ENCODE measurements at places on chromosomes 12 and 14.
A peak's percentile ranks its signal among the peaks of the same experiment; 100 is the strongest.

- no peak for DNase-seq
Measured at GRCh38 chr14:106613256-106613655, 1086.9 kb downstream of the TMEM121 start.

DNA sequence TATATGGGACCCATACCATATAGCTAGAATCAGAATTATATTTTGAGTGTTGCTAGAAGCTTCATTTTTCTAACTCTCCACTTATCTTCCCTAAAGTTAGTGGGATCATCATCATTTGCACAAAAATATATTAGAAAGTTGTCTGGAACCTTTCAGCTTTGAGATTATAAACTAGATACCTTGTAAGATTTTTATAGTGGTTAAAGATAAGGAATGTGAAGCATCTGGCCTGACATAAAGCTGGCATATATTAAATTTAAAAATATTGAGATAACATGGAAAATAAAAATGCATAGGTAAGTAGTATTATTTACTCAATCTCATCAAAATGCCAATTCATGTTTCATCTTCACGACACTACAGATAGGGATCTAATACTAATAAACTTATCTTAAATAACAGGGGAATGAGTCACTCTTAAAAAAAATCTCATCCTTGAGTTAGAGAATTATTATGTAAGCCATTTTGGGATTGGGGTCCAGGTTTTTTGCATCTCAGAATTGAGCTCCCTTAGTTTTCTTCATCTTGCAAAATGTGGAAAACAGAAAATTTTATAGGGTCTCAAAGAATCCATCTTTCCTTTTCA is 318.5 kb downstream of the KCNC2 start:
- DNase-seq, result no peak

DNA sequence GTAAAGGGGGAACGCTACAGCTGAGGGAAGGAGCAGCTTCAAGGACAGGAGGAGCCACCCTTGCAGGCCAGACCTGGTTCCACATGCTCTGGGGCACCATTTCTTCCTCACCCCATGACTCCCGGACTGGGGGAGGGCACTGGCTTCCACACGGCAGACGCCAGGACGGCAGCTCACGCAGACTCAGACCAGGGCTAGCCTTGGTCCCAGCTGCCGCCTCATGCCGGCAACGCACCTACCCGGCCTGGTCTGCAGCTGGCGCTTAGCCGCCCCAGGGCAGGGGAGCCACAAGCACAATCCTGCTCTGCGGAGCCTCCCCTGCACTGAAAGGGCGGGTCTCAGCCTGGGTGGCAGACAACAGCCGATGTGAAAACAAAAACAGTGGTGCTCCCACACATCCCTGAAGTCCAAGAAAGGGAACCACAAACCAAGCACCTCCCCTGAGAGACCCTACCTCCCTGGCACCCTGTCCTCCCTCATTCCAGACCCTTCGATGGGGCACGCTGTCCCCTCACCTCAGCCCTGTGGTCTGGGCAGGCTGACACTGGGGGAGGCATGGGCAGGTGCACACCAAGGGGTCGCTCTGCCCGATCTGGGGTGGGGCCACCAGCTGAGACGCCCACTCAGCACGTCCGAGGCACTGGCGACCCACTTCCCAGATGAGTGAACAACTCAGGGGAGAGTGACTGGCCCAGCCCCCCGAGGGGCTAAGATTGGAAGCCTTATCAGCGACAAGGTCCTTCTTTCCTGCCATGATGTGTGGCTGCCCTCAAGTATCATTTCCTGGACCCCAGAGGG is 65.0 kb downstream of the CHGA start:
- DNase-seq, result no peak

- no peak for DNase-seq
Measured at GRCh38 chr14:24315807-24316596, 4.7 kb downstream of the LTB4R start.

- DNase-seq, result no peak
Measured at GRCh38 chr12:89787763-89788162, 79.1 kb upstream of the ATP2B1 start.

- no peak for DNase-seq
Measured at GRCh38 chr14:60087668-60088067, 4.1 kb upstream of the PCNX4 start.

DNA sequence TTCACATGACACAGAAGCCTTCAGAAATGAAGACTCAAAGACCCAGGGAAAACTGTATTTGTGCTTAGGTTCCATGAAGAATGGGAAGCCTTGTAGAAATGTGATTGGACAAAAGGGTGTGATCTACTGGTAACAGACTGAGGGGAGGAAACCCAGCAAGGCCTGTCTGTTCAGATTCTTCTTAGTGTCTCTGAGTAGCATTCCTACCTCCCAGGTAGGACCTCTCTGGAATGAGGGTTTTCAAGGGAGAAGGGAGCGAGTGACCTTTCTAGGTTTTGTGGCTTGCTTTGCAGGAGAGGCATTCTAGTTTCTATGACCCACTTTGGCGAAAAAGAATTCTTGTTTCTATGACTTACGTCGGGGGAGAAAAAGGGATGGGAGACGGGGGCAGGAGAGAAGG is 401.7 kb downstream of the DPF3 start:
- DNase-seq, result no peak

GRCh38 chr12:92108651-92109050 is 37.0 kb downstream of the BTG1 start:
- DNase-seq, result peak; percentile 71

GRCh38 chr14:83594874-83595273 is 1935.1 kb upstream of the FLRT2 start:
- DNase-seq, result no peak

DNA sequence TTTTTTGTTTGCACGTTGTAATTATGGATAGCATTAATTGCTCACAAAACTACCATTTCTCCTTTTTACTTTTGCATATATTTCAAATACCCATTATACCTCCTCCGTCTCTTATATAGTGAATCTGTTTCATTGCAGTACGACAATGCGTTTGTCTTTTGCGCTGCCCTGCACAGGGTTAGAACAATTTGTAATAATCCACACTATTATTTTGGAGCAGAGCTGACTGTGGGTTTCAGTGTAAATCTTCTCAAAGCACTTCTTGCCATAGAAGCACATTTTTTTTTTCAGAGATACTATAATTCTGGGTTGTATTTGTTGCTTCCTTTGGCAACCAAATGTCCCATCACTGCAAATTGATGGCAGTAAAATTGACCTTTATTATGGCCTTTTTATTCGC is 451.8 kb upstream of the STXBP6 start:
- no peak for DNase-seq
